EH (cell line): ENCODE measurements at places on chromosomes 6 and 20.

- peak; percentile 66 for DNase-seq
Observed at GRCh38 chr20:10584371-10584770, 89.4 kb downstream of the JAG1 start.

- peak; percentile 48 for DNase-seq
Observed at GRCh38 chr20:62252342-62252966, 14.1 kb downstream of the OSBPL2 start.

DNA sequence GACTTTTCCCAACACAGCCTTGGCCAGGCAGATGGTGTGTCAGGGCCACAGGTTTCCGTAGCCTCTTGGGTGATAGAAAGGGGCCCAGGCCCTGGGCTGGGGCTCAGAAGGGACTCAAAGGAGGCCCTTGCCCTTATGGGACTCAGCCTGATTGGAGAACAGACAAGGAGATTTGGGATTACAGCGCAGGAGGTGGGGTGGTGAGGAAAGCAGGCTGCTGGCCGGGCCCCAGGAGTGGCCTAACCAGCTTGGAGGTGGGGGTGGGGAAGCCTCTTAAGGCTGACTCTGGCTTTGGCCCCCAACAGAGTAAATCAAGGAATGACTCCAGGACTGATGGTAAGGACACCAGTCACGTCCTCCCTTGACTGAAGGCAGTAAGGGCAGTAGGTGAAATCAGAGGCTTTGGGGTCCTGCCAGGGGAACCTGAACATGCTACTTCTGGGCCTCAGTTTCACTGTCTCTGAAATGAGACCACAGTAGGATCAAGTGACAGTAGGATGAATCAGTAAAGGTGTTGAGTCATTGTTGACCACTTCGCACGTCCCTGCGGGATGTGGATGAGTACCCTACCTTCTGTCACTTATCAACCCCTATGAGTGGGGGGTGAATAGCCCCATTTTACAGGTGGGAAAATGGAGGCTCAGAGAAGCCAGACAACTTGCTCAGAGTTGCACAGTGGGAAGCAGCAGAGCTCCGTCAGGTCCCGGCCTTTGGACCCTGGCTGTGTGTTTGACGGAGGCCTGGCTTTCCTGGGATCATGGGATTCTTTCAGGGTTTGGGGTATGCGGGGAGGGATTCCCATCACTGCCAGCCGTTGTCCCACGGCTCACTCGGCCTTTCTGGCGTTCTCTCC lies 4.5 kb downstream of the SNAI1 start:
- DNase-seq = peak; percentile 33

DNA sequence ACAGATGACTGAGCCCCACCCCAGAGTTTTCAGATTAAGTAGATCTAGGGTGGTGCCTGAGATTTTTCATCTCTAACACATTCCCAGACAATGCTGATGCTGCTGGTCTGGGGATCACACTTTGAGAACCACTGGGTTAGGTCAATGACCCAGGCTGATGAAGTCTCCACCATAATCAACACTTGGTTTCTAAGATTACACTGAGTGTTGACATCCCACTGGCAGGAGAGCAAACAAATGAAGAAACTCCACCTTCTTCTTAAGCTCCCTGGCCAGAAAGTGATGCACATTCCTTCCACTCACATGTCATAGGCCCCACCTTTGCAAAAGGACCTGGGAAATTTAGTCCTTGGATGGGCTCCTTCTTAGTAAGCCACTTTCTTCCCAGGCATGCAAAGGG lies 53.1 kb downstream of the MAFB start:
- no peak for DNase-seq

DNA sequence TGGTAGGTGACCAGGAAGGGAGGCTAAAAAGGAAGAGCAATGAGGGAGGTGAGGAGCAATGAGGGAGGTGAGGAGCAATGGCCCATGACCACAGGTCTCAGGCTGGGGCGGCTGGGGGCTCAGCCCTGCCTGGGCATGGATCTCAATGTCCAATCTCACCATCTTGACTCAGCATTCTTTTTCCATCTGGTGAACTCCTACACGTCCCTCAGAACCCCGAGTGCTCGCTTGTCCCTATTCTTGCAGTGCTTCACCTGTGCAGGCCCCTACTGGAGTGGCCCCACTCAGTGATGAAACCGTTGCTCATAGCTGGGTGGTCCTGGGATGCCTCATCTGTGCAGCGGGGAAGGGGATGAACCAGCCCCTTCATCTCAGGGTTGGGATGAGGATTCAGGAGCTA lies 16.9 kb upstream of the RBBP8NL start:
- no peak for DNase-seq
